ENCODE measurements at places on chromosomes 5 and 9. TPM values are rescaled to one million over a fixed set of nuclear protein-coding genes. Genes with fewer than 3 reads are reported as not detected.

- DNase-seq: no peak
Measured at GRCh38 chr5:173562451-173562850, 54.0 kb downstream of the BOD1 start.

- no peak for DNase-seq
Measured at GRCh38 chr9:35859990-35860339, 10.2 kb downstream of the OR13J1 start.

DNA sequence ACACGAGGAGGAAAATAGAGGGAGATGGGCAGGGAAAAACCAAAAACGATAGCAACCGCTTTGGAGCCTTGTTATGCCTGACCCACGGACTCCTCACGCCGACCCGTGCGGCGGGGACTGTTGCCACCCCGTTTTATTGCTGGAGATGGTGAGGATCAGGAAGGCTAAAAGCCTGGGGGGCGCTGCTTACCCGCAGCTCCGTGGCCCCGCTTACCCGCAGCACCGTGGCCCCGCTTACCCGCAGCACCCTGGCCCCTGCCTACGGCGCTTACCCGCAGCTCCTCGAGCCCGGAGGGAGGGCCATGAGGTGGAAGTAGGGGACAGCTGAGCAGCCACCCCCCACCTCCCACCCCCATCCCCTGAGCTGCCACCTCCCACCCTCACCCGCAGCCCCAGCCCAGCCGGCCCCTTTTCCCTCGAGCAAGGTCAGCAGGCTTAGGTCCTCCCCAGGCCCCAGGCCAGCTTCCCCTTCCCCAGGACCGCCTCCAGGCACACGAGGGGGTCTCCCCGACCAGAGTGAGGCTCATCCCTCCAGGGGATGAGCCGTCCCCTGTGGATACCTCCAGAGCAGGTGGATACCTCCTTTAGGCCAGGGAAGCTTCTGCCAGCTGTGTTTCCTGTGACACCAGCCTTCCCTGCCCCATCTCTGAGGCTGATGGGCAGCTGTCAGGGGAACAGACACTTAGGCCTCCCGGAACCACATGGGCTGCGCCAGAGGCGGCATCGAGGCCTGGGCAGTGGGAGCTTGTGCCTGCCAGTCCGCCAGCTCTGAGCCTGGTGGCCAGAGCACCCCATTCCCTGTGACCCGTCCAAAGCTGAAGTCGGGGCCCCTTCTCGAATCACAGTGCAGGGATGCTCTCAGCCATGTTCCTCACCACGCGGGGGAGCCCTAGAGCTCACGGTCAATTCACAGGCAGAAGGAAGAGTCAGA, 92.3 kb downstream of the LMX1B start:
- DNase-seq: peak; percentile 64

The SAXO1 gene
- total RNA-seq: not detected

DNA sequence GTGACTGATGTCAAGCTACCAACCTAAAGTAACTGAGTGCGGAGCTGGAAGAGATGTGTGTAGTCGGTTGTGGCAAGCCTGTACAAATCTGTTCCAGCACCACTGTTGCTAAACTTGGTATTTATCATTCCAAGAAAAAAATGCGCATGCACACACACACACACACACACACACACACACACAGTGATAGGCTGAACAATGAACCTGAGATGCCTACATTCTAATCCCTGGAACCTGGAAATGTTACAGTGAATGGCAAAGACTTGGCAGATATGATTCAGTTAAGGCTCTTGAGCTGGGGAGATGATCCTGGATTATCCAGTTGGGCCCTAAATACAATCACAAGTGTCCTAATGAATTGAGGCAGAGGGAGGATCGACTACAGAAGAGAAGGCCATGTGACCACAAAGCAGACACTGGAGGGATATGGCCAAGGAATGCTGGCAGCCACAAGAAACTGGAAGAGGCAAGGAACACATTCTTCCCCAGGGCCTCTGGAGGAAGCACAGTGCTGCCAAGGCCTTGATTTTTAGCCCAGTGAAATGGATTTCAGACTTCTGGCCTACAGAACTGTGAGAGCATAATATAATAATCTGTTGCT, 49.7 kb upstream of the LHFPL2 start:
- peak; percentile 17 for DNase-seq

GRCh38 chr9:74940600-74940999, 12.1 kb downstream of the C9orf40 start:
- DNase-seq: peak; percentile 31

DNA sequence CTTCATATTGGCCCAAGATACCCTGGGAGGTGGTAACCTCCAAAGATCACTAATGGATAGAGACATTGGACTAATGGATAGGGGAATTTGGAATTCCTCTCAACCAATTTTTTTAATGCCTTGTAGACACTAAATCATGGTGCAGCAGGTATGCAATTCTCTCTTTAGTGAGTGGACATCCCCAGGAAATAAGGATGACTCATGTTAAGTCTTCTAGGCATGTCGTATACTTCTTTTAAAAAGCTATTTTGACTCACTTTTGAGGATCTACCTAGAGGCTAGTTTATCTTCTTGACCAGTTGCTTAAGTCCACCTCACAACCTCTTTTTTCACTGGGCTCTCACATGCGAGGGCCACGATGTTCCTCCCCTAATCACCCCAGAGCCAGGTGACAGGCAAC, 211.6 kb upstream of the CDH12 start:
- DNase-seq: no peak

- DNase-seq: peak; percentile 5
Measured at GRCh38 chr9:841371-842209, at the start of gene DMRT1. DMRT1 (plus strand) TSS chr9:841697; CDS start chr9:841839, 142 bp downstream.

DNA sequence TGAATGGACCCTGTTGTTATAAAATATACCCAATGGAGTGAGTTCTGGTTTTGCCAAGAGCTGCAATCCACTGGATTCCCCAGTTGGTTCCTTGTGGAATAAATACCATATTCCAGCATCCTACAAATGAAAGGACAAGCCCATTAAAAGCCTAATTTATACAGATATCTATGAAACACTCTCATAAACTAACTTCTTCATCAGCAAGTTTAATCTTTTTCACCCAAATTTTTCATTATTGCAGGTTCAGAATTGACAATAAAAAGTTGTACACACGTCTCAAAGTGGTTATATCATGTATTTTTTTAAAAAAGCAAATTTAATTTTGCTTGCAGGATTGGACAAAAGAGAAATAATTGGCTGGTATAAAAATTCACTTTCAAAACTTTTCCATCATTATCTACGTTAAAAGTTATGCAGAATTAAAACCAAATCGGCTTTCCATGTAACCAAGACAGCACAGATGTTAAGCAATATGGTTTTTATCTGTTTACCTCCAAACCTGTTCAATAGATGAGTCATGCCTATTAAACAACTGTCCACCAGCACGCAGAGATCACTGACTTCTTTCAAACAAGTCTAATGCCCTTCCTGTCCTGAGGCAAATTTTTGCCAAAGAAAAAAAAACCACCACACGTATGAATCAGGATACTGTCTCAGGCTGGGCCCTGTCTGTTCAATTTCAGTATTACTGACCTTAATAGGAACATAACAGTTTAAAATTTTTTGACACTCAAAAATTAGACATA, 42.5 kb downstream of the CEMIP2 start:
- peak; percentile 77 for DNase-seq

The STK10 gene
- 61.8 TPM for total RNA-seq

- no peak for DNase-seq
Measured at GRCh38 chr5:138964647-138965201, 89.6 kb upstream of the LRRTM2 start.

The NR2F1 gene
- 98.7 TPM for total RNA-seq

DNA sequence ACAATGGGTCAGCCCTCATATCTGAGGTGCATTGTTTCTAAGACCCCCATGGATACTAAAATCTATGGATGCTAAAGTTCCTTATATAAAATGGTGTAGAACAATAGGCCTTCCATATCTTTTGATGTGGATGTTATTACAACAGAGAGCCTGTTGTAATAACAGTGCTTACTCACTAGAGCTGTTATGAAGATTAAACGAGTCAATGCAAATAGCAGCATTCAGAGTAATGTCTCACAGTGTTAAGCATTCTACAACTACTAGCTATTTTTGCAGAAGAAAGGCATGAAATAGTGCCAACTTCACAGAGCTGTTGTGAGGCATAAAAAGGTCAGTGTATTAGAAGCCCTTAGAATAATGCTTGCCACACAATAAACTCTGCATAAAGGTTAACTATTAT, 13.0 kb downstream of the CHSY3 start:
- DNase-seq: no peak

The FYB1 gene
- not detected for total RNA-seq

The FOXI1 gene
- total RNA-seq: not detected

DNA sequence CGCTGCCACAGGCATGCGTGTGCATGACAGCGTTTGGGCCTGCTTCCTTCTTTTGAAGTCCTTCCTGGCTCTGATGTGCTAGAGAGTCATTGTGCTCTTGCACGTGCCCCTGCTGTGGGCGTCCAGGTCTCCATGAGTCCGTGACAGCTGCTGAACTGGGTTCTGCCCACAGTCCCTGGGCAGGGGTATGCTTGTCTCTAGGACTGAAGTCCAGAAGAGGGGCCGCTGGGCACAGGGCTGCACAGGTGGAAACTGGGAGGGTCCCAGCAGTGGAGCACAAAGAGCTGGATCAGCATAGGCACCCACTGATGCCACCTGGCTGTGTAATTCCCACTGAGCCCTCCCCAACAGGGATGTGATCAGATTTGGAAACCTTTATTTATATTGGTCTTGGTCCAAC, 169.4 kb downstream of the IRX2 start:
- DNase-seq: no peak

- no peak for DNase-seq
Measured at GRCh38 chr9:31824860-31825259, 559.6 kb upstream of the ACO1 start.

GRCh38 chr9:133188843-133189180, 20.2 kb downstream of the OBP2B start:
- no peak for DNase-seq

The GPR150 gene
- total RNA-seq: 0.05 TPM

- peak; percentile 10 for DNase-seq
Measured at GRCh38 chr5:39835371-39835770, 410.6 kb upstream of the DAB2 start.

GRCh38 chr5:112356178-112356956, 62.7 kb downstream of the EPB41L4A start:
- no peak for DNase-seq

- no peak for DNase-seq
Measured at GRCh38 chr9:95771556-95772246, 103.8 kb upstream of the ERCC6L2 start.

DNA sequence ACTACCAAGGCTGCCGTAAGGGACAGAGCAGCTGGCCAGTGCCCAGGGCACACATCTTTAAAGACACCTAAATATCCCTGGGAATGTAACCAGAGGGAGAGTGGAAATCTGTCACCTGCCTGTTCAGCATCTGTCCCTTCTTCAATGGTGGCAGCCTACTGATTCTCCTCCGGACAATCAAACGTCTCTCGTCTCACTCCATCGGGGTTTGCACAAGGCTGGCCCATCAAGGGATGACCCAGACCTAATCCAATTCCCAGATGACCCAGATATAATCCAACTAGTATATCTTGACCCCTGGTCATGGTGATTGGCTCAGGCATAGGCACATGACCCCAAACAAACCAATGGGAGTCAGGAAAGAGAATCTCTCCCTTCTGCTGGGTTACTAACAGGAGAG, 93.5 kb downstream of the HRH2 start:
- DNase-seq: no peak

GRCh38 chr5:2810644-2811043, 59.2 kb upstream of the IRX2 start:
- DNase-seq: no peak

DNA sequence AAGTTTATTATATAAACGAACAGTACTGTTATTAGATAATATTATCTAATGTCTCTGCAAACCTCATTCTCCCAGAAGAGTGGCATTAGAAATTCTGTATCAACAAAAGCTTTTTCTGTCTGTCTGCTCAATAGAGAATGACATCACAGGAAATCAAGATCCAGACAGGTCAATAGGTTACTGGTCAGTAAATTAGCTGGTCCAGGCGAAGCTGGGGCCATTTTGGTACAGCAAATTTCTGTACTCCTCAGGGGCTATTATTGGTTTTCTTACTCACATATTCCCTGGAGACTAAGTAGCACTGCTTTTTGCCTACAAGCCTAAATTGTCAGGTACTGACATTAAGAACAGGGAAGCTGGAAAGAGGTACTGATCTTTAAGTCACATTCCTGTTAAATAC, 80.5 kb downstream of the PLPP1 start:
- DNase-seq: peak; percentile 55

DNA sequence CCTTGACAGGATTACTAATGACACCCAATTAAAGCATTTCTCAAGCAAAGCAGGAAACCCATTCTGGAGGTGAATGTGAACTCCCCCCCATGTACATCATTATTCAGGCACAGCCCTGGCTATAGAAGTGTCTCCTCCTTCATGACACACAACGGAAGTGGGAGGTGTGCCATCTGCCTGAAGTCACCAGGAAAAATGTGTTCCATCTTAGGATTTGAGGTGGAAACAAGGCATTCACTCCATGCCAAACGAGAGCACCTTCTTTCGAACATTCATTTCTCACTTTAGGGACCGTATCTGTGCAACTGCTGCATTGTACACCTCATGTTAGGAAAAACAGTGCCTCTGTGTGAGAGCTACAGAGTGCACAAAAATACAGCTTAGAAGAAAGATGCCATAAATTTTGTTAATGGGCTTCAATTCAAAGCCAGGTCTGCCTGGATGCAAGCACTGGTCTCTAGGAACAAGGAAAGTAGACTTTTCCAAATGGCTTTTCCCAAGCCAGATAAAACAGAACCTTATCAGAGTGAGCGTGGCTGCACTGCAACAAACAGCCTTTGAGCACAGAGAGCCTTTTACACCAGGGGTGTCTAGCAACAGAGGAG, 19.4 kb downstream of the GOLM1 start:
- no peak for DNase-seq

DNA sequence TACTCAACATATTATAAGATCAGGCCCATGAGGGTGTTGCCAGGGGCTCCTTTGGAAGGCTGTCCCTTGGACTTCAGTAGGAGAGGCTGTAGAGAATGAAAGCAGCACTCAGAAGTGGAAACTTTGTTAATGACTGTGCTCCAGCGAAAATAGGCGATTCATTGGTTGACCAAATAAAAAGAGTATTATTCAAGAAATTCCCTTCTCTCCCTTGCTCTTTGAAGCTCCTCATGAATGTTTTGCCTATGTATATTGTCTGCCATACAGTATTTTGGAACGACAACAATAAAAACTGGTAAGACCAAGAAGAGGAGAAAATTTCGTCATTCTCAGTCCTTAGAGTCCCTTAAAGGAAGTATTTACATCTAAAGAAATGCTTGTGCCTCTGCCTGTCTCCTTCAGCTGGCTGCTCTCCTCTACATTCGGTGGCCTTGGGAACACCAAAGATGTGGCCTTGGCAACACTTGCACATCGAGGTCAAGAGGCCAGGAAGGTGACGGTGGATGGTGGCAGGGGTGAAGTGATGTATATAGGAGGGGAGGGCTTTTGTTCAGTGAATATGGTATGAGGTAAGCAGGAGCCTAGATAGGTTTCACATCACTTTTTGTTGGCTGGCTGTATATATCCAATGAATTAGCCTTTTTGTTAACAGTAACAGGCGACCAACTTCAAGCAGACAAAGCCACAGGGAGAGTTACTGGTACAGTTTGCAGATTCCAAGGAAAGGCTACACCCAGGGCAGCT, 95.0 kb upstream of the ACTBL2 start:
- no peak for DNase-seq

The RANBP17 gene
- total RNA-seq: 16.3 TPM

The SURF1 gene
- 15.3 TPM for total RNA-seq

GRCh38 chr9:123368023-123368422, 12.0 kb downstream of the CRB2 start:
- DNase-seq: no peak
